Activated T-helper 1 cell treated with anti-CD3 and anti-CD28 coated beads, Interleukin-2, amount 50 U/mL, for 16 hours (primary cell): ENCODE measurements at places on chromosomes 5 and 9.

GRCh38 chr5:17256171-17256570, 38.7 kb downstream of the BASP1 start:
- DNase-seq: no peak

DNA sequence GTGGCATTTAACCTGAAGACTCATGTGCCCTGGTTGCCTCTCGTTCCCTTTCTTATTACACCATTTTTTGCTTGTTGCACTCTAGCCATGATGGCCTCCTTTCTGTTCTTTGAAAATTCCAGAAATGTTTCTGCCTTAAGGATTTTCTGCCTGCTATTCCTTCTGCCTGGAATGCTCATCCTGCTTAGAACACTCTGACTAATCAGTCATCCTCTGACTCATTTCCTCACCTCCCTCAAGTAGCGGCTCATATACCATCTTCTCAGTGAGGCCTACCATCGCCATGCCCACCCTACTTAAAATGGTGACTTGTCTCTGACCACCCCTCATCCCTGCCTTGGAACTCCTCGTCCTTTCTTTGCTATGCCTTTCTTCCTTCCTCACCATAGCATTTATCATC, 68.8 kb downstream of the KIF4B start:
- no peak for DNase-seq

DNA sequence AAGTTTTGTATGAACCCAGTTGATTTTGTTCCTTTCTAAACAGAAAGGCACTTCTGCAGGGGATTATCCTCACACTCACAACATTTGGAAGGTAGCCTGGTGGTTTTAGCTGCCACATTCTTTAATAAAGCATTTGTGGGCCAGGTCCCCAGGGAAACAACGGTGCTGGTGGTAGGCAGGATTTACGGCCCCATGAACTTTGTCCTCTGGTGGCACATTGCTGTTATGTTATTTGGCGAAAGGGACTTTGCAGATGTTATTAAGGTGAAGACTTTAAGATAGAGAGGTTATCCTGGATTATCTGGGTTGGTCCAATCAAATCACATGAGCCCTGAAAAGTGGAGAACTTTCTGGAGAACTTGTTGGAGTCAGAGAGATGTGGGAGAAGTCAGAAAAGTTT, 86.3 kb upstream of the C9orf72 start:
- DNase-seq: no peak

GRCh38 chr9:99070681-99071080, 34.2 kb upstream of the TGFBR1 start:
- no peak for DNase-seq

- no peak for DNase-seq
These were observed 26.6 kb downstream of the IRX2 start for GRCh38 chr5:2724831-2725230.

GRCh38 chr9:98502311-98502975, 206.3 kb downstream of the GABBR2 start:
- no peak for DNase-seq

DNA sequence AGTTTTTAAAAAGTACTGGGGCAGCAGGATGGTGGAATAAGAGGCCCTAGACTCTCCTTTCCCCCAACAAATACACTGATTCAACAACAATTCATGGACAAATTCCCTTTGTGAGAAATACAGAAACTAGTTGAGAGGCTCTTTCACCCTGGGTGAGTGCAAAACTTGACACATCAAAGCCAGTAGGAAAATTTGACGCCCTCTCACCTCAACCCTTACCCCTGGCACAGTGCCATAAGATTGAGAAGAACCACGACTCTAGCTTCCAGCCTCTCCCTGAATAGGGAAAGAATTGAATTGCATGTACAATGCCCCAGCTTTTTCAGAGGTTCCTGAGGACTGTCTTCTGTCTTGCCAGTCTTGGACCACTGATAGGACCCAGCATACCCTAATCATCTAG, 12.3 kb downstream of the KIF4B start:
- DNase-seq: no peak

GRCh38 chr5:170046241-170046640, 59.5 kb upstream of the FOXI1 start:
- no peak for DNase-seq

GRCh38 chr9:12060811-12061210, 632.4 kb upstream of the TYRP1 start:
- DNase-seq: no peak

DNA sequence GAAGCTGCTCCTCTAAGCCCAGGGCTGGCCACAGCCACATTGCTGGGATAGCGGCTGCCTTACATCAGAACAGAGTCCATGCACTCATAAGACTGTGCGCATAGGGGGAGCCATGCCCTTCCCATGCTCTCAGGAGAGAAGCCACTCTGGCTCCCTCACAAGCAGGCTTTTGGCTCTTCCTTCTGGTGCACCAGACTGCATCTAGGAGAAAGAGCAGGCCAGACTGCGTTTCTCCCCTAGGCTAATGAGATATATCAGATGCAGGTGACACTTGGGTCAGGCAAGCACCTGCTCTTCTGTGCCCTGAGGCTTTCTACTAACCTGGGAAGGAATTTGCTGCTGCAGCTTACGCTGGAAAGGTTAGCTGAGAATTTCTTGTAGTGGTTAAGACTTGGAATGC, 43.2 kb upstream of the BRINP1 start:
- no peak for DNase-seq

DNA sequence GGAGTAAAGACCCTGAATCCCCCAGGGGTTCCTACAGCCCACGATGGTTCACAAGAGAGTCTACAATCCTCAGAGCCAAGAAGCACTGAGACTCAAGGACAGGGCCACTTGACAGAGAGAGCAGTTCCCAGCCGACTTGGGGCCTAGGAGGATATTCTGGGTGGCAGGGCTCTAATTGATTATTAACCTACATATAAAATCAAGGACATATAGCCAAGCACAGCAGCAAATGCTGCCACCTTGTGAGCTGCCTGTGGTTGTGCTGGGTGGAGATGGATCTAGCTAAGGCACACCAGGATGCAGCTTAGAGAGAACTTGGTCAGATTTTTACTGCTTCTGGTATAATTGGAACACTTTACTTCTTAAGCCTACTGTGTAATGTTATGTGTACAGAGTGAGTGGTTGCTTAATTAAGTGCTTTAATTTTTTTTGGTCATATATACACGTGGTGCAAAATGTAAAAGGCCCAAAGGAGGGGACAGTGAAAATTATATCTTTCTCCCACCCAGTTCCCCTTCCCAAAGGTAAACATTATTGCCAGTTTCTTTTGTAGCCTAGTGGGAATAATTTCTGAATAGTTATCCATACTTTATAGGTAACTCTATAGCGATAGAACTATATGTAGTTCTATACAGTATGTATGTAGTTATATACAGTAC, 78.8 kb downstream of the F2RL2 start:
- no peak for DNase-seq

DNA sequence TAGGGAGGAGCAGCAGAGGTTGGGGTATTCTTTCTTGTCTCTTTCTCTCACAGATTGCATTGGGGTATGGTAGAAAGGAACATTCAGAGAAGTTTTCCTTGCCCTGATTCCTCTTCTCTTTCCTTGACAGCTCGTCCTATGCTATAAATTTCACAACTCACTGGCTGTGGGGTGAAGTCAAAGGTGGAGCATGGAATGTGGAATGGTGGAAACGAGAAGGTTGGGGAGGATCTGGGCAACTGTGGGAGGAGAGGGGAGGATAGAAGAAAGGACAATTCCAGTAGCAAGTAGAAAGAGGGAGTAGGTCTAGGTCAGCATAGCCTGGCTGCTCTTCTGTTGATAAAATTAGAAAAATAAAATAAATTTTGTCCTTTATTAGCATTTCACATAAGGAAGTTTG, 39.0 kb upstream of the POC5 start:
- no peak for DNase-seq

GRCh38 chr5:89338935-89339334, 456.0 kb upstream of the MEF2C start:
- DNase-seq: no peak

DNA sequence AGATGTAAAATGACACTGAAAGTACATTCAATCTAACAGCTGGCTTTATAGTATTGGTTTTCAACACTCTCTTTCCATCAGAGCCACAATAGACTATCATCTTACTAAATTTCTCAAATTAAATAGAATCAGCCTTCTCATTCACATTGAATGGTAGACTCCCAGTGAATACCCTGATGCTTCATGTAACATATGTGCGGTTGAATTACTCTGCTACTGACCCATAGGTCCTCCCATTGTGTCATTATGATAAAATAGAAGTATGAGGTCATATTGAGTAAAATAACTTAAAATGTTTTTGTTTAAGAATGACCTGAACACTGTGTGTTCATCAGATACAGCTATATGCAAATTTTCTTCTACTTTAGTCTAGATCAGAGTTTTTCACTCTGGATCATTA, 75.9 kb upstream of the ADAMTSL1 start:
- DNase-seq: no peak

DNA sequence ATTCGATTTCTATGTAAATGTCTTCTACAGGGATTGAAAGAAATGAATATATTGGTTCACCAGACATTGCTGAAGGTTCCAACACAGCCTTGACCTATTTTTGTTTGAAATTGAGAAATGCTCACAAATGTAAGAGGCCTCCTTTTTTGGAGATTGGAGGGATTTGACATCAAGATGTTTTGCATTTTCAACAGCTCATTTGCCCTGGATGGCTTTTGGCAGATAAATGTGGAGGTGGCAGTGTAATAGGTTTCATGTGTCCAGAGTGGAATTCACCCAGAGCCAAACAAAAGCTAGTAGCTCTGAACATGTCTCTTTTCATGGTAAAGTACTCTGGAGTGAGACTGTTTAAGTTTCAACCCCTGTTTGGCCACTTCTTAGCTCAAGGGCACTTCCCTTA, 77.3 kb downstream of the PALM2AKAP2 start:
- no peak for DNase-seq

GRCh38 chr5:65750938-65751337, 28.9 kb downstream of the NLN start:
- no peak for DNase-seq

- no peak for DNase-seq
These were observed 25.1 kb upstream of the CARTPT start for GRCh38 chr5:71693828-71694427.
